ENCODE measurements at places on chromosomes 3 and 15. TPM values are rescaled to one million over a fixed set of nuclear protein-coding genes. Genes with fewer than 3 reads are reported as not detected.

DNA sequence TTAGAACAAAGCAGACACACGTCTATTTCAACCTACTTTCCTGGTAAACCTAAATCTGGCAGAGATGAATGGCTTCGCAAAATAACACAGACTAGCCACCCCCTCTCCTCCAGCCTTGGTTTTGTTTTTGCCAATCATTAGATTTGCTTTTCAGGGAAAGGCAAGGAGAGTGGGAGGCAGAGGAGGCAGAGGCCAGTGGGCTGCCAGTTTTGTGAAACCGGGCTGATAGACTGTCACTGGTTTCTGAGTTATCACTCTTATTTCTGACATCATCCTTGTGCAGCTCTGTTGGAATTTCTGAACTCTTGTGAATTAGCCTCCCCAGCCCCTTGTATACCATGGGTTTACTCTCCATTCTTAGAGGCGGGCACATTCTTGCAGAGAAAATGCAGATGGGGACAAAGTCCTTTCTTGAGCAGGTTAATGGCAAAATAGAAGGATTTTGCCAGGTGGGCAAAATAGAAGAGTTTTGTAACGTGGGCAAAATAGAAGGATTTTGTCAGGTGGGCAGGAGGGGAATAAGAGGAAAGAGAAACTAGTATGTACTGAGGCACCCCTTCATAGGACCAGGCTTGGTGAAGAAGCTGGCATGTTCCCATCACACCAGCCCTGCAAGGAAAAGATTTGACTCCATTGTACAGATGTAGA, 3.2 kb upstream of the FEM1B start:
- H3K4me1 ChIP-seq, result peaks cover 13% of the 10 kb centered on the region
- no peaks in the 10 kb centered on the region for H3K27me3 ChIP-seq
- H3K27ac ChIP-seq, result no peak overlapping the region
- DNase-seq, result no peak

GRCh38 chr3:29525254-29525881, 244.5 kb downstream of the RBMS3 start:
- no peak overlapping the region for H3K27ac ChIP-seq
- no peaks in the 10 kb centered on the region for H3K4me1 ChIP-seq
- H3K4me3 ChIP-seq, result no peak overlapping the region
- no peaks in the 10 kb centered on the region for H3K36me3 ChIP-seq
- no peak for DNase-seq
- no peaks in the 10 kb centered on the region for H3K27me3 ChIP-seq

DNA sequence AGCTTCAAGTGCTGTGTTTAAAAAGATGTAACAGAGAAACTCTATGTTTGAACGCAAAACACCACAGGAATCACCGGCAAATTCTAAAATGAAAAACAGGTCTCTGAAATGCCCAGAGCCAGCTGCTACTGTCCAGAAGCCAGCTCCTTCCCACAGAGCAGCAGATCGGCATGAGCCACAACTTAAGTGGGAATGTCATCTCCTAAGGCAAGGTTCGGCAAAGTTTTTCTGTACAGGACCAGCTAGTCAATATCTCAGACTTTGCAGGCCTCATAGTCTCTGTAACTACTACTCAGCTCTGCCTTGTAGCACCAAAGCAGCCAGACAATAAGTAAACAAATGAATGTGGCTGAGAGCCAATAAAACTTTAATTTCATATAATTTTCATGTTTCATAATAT, 4.9 kb downstream of the PLOD2 start:
- peak overlapping the region; percentile 71 for H3K27ac ChIP-seq
- peaks cover 14% of the 10 kb centered on the region for H3K4me1 ChIP-seq
- no peaks in the 10 kb centered on the region for H3K36me3 ChIP-seq
- H3K27me3 ChIP-seq, result no peaks in the 10 kb centered on the region
- no peak for DNase-seq

DNA sequence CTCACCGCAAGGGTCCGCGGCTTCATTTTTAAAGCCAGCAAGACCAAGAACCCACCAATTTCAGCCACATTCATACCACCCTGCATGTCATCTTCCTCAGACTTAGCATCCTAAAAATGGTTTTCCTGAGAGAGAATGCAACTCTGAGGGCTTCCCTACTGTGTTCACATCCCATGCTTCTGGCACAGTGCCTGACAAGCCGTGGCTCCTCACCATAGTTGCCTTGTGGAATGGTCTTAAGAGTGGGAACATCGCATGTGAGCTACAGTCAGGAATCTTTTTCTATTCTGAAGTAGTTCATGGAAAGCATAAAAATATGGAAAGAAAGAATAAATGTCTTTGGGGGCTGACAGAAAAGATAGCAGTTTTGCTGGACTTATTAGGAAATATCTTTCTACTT, 120.3 kb downstream of the RAP2B start:
- H3K27me3 ChIP-seq, result no peaks in the 10 kb centered on the region
- H3K4me3 ChIP-seq, result no peak overlapping the region
- no peaks in the 10 kb centered on the region for H3K36me3 ChIP-seq

DNA sequence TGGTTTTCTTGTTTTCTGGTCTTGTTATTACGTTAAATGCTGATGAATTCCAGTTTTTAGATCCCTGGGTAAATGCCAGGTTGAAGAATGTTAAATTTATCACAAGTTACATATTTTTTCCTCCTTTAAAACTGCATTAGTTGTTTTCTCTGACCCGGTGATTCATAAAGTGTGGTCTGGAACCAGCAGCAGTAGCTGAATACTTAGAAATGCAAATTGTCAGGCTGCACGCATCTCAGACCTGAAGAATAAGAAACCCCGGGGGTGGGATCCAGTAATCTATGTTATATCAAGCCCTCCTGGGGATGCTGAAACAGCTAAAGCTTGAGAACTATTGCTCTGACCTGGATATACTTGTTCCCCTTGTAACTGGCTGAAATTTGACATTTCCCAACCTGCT, 69.1 kb downstream of the PEX5L start:
- no peak overlapping the region for H3K27ac ChIP-seq
- H3K36me3 ChIP-seq, result no peaks in the 10 kb centered on the region
- H3K4me3 ChIP-seq, result no peak overlapping the region

GRCh38 chr3:126758882-126759281, 54.8 kb downstream of the CHCHD6 start:
- no peak overlapping the region for H3K4me3 ChIP-seq
- DNase-seq, result no peak
- H3K27me3 ChIP-seq, result no peaks in the 10 kb centered on the region
- no peaks in the 10 kb centered on the region for H3K4me1 ChIP-seq

- H3K36me3 ChIP-seq, result no peaks in the 10 kb centered on the region
- H3K27me3 ChIP-seq, result no peaks in the 10 kb centered on the region
- DNase-seq, result peak; percentile 87
Observed at GRCh38 chr3:113695786-113696645, at the start of gene USF3. Gene USF3 (minus strand): TSS chr3:113696642. CDS start chr3:113674878, 21,764 bp downstream.

DNA sequence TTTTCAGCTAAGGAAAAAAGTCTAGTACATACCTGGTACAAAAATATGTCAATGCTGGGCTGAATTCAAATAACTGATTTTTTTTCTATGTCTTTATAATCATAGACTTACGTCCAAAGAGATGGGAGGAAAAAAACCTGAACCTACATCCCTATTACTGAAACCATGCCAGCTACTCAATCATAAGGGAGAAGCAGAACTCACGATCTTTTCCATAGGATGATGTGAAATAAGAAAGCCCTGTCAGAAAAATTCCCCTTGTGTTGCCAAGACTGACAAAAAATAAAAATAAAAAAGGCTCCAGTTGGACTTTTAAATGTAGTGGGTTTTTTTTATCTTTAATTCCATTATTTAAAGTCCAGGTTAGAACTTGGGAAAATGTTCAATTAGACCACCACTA, 3.3 kb downstream of the MSL2 start:
- no peak overlapping the region for H3K27ac ChIP-seq
- no peaks in the 10 kb centered on the region for H3K27me3 ChIP-seq
- H3K4me1 ChIP-seq, result peaks cover 6% of the 10 kb centered on the region
- DNase-seq, result no peak
- H3K36me3 ChIP-seq, result no peaks in the 10 kb centered on the region

DNA sequence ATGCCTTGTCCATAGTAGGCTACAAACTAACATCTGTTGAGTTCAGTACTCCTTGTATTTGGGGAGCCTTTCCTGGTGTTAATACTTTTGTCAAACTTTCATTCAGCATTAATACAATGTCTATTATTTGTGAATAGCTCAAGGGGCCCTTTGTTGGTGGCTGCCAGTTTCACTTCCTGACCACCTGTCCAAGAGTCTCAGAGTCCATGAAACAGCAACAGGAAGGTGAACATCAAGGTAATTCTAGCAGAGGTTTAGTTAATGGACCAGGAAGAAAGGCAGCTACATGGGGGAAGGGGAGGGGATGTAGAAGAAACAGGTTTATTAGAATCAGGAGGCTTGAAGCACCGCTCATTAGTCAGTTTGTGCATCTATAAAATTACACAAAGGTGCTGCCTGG, 386.9 kb downstream of the PDCD6IP start:
- H3K36me3 ChIP-seq, result no peaks in the 10 kb centered on the region
- no peak for DNase-seq
- no peak overlapping the region for H3K27ac ChIP-seq
- no peaks in the 10 kb centered on the region for H3K27me3 ChIP-seq

GRCh38 chr3:177597311-177598096, 400.2 kb upstream of the TBL1XR1 start:
- peak overlapping the region; percentile 44 for H3K27ac ChIP-seq
- no peak for DNase-seq
- no peaks in the 10 kb centered on the region for H3K36me3 ChIP-seq
- H3K27me3 ChIP-seq, result no peaks in the 10 kb centered on the region
- H3K4me1 ChIP-seq, result peaks cover 27% of the 10 kb centered on the region
- no peak overlapping the region for H3K4me3 ChIP-seq

DNA sequence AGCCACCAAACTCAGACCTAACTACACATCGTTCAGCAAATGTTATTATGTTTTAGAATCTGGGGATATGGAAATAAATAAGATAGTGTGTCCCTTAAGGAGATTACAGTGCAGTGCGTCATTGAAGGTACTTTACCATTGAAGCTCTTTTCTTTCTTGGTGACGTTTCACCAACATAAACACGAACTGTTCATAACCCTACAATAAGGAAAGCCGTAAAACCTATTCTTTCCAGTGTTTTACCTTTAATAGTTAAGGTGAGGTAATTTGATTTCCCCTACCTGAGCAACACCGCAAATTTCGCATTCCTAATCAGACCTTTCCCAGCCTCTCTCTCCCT, 826 bp downstream of the CCDC66 start:
- H3K4me3 ChIP-seq, result peak overlapping the region; percentile 80
- peaks cover 2% of the 10 kb centered on the region for H3K36me3 ChIP-seq
- no peaks in the 10 kb centered on the region for H3K27me3 ChIP-seq

DNA sequence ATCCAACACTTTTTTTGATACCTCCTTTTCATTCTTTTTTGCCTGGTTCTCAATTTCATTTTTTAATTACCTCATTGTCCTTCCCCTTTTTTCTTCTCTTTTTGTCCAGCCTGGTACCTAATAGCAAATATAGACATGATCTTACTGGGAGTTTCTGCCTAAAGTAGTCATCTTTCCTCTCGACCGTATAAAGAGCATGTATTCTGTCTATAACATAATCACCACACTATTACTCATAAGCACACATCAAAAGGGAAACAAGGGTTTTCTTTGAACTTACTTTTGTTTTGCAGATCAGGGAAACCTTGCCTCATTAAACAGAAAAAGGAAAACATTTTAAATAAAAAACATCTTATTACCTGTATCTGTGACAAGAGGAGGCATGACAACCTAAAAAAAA, 33.0 kb downstream of the FAM98B start:
- no peak overlapping the region for H3K27ac ChIP-seq
- DNase-seq, result no peak
- H3K4me1 ChIP-seq, result no peaks in the 10 kb centered on the region

- no peak overlapping the region for H3K27ac ChIP-seq
- no peak overlapping the region for H3K4me3 ChIP-seq
- peaks cover 9% of the 10 kb centered on the region for H3K4me1 ChIP-seq
- H3K36me3 ChIP-seq, result no peaks in the 10 kb centered on the region
- H3K27me3 ChIP-seq, result no peaks in the 10 kb centered on the region
Observed at GRCh38 chr3:23804441-23805209, 1.1 kb upstream of the UBE2E1 start.

- H3K27ac ChIP-seq, result no peak overlapping the region
- H3K4me3 ChIP-seq, result no peak overlapping the region
- H3K4me1 ChIP-seq, result no peaks in the 10 kb centered on the region
- no peaks in the 10 kb centered on the region for H3K27me3 ChIP-seq
- DNase-seq, result no peak
- H3K36me3 ChIP-seq, result no peaks in the 10 kb centered on the region
Observed at GRCh38 chr3:24123596-24123995, 178.5 kb downstream of the NR1D2 start.

DNA sequence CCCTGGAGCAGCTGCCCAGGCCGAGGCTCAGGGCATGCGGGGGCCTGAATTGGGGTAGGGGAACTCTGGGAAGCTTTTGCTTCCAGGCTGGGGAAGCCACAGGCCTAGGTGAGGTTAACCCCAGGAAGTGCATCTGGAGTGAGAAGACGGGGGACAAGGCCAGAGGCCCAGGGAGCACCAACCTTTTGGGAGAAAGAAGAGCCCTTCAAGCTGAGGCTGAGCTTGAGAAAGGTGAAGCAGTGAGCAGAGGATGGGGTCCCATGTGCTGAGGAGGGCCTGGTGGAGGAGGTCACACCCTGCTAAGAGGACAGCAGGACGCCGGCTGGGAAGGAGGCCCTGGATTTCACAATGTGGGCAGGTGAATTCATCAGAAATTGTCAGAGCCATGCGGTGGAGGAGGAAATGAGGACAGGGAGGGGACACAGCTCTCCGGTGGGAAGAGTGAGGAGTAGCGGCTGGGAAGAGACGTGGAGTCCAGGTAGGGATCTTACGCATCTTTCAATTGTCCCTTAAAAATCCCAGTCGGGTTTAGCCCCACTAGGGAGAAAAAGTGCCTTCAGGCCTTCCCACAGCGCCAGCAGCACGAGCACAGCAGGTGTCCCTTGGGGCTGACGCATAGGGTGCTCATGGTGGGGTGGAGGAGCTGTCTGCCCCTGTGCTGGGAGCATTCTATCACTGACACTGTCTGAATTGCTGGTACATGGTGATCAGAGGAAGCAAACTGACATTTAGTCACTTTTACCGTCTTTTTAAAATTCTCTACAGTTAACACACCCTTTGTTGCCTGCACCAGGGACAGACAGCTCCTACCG, 50.9 kb downstream of the HCN4 start:
- DNase-seq, result peak; percentile 24
- H3K4me3 ChIP-seq, result no peak overlapping the region
- no peaks in the 10 kb centered on the region for H3K36me3 ChIP-seq
- no peaks in the 10 kb centered on the region for H3K27me3 ChIP-seq
- H3K4me1 ChIP-seq, result no peaks in the 10 kb centered on the region

GRCh38 chr3:197292083-197292646, 6.2 kb downstream of the DLG1 start:
- no peak overlapping the region for H3K4me3 ChIP-seq
- peaks cover 12% of the 10 kb centered on the region for H3K36me3 ChIP-seq
- DNase-seq, result no peak

Gene GOLGA6L22
- total RNA-seq, result not detected

Gene LMCD1
- 65.4 TPM for total RNA-seq

Gene TRANK1
- 21.4 TPM for total RNA-seq

Gene GPR27
- total RNA-seq, result 17.9 TPM

Gene MOBP
- 0.16 TPM for total RNA-seq

Gene COL6A5
- 0.41 TPM for total RNA-seq

Gene CLEC3B
- 45.3 TPM for total RNA-seq

Gene EIF4E3
- total RNA-seq, result 37.1 TPM

Gene CCR8
- total RNA-seq, result 0.19 TPM

Gene RLBP1
- total RNA-seq, result not detected
